CD4-positive, alpha-beta T cell (primary cell): ENCODE measurements at places on chromosomes 6 and 20. TPM values are rescaled to one million over a fixed set of nuclear protein-coding genes. Genes with fewer than 3 reads are reported as not detected.

DNA sequence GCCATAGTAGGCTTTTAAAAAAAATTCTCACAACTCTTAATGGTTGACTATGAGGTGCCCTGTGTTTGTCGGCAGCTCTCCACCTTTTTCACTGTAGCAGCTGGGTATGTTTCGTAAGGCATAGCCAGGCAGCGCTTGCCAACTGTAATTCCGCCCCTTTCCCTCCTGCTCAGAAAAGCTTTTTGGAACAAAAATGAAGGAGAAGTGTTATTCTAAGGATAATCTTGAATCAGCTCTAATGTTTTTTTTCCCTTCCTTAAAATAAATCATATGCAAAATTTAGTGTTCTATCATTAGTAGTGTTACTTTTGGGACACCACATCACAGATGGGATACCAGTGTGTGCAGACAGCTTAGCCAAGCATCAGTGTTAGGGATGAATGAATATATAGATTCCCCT lies 21.2 kb downstream of the RIOK1 start:
- H3K27ac ChIP-seq, result no peak overlapping the region
- no peak overlapping the region for H3K4me3 ChIP-seq
- no peaks in the 10 kb centered on the region for H3K27me3 ChIP-seq
- H3K4me1 ChIP-seq, result no peaks in the 10 kb centered on the region
- peaks cover 84% of the 10 kb centered on the region for H3K36me3 ChIP-seq

GRCh38 chr6:136511397-136511796 lies 38.8 kb downstream of the MAP7 start:
- H3K27me3 ChIP-seq, result no peaks in the 10 kb centered on the region
- no peak overlapping the region for H3K27ac ChIP-seq
- H3K4me3 ChIP-seq, result no peak overlapping the region

DNA sequence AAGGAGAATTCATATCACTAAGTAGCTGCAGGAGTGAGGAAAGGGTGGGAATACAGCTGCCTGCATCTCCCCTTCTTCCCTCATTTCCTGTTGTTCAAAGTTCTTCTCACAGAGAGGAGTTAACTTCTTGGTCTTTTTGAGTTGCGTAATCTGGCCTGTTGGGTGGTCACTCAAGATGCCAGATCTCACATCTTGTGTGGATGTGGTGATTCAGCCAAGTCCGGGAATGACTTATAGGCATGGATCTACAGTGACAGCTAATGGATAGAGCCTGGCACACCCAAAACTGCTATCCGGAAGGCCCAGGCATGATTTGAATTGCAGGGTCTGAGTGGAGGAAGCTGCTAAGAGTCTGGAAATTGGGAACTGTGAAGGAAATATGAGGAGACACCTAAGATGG lies 100.2 kb upstream of the SLC35B3 start:
- H3K27ac ChIP-seq, result no peak overlapping the region
- no peaks in the 10 kb centered on the region for H3K27me3 ChIP-seq
- H3K4me1 ChIP-seq, result no peaks in the 10 kb centered on the region
- DNase-seq, result no peak
- no peaks in the 10 kb centered on the region for H3K36me3 ChIP-seq
- H3K4me3 ChIP-seq, result no peak overlapping the region

DNA sequence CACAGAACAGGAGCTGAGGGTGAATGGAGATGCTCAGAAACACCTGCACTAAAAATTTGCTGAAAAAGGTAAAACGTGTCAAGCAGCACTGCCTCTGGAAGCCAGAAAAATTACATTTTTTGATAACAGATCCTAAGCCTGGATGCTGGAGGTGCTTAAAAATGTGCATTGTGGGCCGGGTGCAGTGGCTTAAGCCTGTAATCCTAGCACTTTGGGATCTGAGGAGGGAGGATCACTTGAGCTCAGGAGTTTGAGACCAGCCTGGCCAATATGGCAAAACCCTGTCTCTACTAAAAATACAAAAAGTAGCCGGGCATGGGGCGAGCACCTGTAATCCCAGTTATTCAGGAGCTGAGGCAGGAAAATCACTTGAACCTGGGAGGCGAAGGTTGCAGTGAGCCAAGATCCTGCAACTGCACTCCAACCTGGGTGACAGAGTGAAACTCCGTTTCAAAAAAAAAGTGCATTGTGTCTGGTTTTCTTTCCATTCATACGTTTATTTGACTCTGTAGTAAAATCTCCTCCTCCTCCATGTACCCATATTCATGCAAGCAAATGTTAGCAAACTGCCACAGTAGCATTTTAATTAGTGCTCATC lies 587 bp upstream of the BTN3A1 start:
- H3K36me3 ChIP-seq, result peaks cover 18% of the 10 kb centered on the region
- no peaks in the 10 kb centered on the region for H3K27me3 ChIP-seq
- H3K4me1 ChIP-seq, result peaks cover 45% of the 10 kb centered on the region
- DNase-seq, result no peak

GRCh38 chr20:58545565-58546415 lies 30.6 kb upstream of the APCDD1L start:
- DNase-seq, result no peak
- H3K27me3 ChIP-seq, result peaks cover 1% of the 10 kb centered on the region
- no peak overlapping the region for H3K4me3 ChIP-seq
- H3K36me3 ChIP-seq, result no peaks in the 10 kb centered on the region
- H3K4me1 ChIP-seq, result no peaks in the 10 kb centered on the region

The ACTL10 gene
- 0.28 TPM for total RNA-seq

The CNR1 gene
- not detected for total RNA-seq

GRCh38 chr20:41738604-41739206 lies 120.5 kb upstream of the CHD6 start:
- no peak overlapping the region for H3K4me3 ChIP-seq
- no peaks in the 10 kb centered on the region for H3K4me1 ChIP-seq
- H3K27ac ChIP-seq, result no peak overlapping the region
- no peaks in the 10 kb centered on the region for H3K27me3 ChIP-seq
- H3K36me3 ChIP-seq, result no peaks in the 10 kb centered on the region

- no peak overlapping the region for H3K4me3 ChIP-seq
- no peak overlapping the region for H3K27ac ChIP-seq
- no peaks in the 10 kb centered on the region for H3K27me3 ChIP-seq
- DNase-seq, result no peak
These were observed 34.5 kb downstream of the SLX4IP start for GRCh38 chr20:10469599-10469998.

DNA sequence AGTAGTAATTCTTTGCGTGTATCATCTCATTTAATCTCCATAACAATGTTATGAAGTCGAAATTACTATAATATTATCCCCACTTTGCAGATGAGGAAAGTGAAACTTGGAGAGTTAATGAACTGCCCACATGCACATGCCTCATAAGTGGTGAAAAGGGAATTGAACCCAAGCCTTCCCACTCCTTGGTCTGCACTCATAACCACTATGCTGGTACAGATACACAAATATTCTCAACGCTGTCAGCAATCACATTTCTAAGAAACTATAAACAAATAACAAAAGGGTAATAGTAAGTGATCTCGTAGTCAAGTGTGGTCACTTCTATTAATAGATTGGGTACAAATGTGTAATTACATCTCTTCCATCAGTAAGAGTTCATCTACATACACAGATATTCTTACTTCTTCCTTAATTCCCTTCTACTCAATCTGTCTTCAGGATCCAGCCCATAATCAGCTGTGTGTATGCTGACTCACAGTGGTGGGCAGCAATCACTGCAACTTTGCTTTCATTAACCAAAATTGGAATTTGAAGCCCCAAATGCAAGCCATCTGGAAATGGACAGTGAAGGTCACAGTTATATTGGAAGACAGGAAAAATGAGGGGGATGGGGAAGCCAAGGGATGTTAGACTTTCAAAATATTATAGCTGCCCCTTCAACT lies 6.6 kb downstream of the PRSS35 start:
- no peaks in the 10 kb centered on the region for H3K4me1 ChIP-seq
- no peak overlapping the region for H3K27ac ChIP-seq
- no peaks in the 10 kb centered on the region for H3K27me3 ChIP-seq
- no peak for DNase-seq
- no peaks in the 10 kb centered on the region for H3K36me3 ChIP-seq

DNA sequence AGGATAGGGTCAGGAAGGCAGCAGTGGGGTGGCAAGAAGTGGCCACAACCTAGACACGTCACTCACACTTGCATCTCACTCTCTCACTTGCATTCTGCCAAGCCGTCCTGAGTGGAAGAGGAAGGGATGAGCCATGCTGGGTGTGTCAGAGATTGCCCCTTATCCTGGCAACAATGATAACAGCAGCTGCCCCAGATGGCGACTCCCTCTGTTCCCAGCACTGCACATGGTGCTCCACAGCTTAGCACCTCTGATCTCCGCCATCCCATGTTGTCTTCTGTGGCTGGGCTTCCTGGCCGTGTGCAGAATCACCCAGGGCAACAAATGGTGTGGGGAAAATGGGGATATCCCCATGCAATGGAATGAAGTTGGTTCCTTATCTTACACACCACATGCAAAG lies 11.1 kb downstream of the KCNB1 start:
- H3K4me3 ChIP-seq, result no peak overlapping the region
- no peaks in the 10 kb centered on the region for H3K36me3 ChIP-seq
- H3K27me3 ChIP-seq, result peaks cover 15% of the 10 kb centered on the region
